Breast epithelium (tissue), 4 donors: ENCODE measurements at places on chromosomes 13 and 19.

DNA sequence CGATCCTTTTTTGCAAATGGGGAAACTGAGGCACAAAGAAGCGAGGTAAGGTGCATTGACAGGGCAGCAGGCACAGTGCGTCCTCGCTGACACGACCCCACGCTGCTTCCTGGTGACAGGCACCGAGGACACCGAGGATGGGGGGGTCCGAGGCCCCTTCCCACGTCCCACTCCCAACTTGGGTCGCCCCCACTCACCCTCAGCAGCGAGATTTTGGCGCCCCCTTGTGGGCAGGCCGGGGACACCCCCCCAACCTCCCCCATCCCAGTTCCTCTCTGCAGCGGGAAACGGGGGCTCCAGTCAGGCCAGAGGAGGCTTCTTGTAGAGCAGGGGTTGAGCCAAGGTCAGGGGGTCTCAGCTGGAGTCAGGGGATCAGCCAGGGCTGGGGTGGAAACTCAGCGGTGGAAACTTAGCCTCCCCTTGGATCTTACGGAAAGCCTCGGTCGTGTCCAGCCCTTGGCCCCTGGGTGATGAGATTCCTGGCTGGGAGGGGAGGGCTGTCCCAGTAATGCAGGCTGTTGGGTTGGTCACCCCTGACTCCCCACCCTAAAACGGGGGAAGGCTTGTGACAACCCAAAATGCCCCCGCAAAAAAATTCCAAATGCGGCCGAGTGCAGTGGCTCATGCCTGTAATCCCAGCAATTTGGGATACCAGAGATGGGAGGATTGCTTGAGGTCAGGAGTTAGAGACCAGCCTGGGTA is 8.2 kb downstream of the SMIM24 start:
- DNase-seq = no peak

- no peak for DNase-seq
Observed at GRCh38 chr19:41882568-41883462, at the start of gene ARHGEF1. ARHGEF1 (plus strand) TSS chr19:41883184; CDS start chr19:41888083, 4,899 bp downstream.

DNA sequence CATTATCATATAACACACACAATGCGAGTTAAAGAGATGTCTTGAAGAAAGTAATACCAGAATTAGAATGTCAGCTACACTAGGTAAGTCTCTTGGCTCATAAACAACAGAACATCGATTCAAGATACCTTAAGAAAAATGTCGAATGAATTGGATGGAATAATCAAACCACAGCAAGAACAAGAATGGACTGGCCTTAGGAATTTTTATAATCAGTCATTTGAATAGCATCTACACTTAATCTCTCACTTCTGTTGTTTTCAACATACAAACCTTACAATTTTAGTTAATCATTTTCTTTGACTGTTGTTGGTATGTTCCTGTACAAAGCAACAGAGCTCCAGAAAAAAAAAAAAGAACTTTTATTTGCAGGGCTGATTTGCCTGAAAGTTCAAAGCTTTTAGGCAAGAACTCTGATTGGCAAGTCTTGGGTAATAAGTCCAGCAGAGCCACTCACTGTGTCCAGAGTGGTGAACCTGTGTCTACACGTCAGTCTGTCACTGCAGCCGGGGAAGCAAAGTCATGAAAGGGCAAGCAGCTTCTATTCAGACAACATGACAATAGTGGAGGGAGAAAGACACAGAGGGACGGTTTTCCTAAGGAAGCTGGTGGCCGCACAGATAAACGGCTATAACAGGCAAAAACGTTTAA is 1026.1 kb upstream of the MIR17HG start:
- no peak for DNase-seq

DNA sequence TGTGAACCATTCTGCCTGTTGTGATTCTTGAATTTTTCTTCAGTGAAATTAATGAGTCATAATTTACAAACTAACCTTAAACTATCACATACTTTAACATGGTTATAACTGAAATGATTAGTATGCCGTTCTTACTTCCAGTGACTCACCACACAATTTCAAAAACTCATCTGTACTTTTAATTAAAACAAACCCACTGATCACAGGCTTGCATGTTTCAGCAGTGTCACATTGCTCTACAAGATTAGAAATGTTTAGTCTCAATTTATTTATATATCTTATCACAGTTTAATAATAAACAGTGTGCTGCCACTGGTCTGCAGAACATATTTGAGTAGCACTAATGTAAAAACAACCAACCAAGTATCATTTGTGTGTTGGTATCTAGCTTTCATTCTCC is 2227.9 kb upstream of the PCDH20 start:
- no peak for DNase-seq

DNA sequence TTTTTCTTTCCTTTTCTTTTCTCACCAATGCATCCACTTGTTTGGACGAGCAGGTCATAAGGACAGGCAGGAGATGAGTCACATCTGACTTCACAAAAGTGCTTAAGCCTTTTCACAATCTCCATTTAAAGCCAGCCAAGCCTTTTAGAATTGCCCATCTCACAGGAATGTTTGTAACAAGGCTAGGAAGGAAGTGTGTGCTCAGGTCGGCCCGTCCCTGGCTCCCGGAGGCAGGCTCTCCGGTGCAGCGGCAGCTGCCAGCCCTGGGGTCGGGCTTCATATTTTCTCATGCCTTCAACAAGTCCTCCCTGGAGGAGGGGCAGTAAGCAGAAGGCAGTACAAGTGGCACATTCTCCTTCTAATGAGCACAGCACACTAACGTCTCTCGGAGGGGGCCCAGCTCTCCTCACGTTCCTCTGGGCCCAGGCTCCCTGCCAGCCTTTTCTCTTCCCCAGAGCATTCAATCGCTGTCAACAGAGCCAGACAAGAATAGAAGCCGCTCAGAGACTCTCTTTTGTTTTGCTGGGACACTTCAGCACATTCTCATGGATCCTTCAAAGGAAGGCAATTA is 180.5 kb downstream of the COL4A1 start:
- peak; percentile 80 for DNase-seq

GRCh38 chr13:27712421-27712820 is 79.9 kb upstream of the GSX1 start:
- DNase-seq = no peak

GRCh38 chr19:4586245-4586644 is 26.8 kb upstream of the SEMA6B start:
- no peak for DNase-seq

DNA sequence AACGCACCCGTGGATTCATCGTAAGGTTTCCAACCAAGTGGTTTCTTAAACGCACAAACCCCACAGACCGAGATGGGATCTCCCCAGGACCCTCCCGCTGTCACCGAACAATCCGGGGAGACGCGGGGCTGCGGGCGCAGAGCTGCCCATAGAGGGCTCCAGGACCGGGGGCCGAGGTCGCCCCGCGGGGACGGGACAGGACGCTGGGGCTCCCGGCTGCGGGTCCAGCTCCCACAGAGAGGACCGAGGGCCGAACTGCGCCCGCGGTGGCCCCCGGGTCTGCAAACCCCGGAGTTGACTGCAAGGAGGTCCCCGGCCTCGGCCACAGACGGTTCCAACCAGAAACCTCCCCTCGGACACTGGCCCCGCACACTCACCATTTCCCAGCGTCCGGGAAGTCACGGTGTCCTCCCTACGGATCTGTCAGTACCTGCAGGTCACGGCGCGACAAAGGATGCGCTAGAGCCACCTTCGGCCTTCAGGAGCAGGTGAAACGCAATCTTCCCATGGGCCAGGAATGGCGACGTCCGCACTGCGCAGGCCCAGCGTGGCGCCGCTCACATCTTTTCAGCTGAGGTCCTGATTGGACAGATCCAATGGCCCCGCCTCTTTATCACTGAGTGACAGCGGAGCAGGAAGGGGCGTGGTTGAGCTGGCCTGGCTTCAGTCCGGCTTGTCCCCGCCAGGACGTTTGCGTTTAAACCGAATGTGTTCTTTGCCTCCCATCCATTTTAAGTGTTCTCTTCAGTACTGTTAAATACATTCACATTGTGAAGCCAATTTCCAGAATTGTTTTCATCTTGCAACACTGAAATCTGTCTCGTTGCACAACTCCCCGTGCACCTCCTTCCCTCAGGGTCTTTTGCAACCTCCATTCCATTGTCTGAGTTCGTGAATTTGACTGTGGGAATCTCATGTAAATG is at the start of gene ZNF14:
Gene ZNF14 (minus strand): TSS at position 534 of the 923 bp plus-strand sequence. CDS start 154 bp downstream, at position 380.
- DNase-seq = peak; percentile 95

- peak; percentile 66 for DNase-seq
Observed at GRCh38 chr13:110347535-110348308, 40.6 kb downstream of the COL4A2 start.

- no peak for DNase-seq
Observed at GRCh38 chr19:1255186-1256161, 7.1 kb downstream of the MIDN start.

DNA sequence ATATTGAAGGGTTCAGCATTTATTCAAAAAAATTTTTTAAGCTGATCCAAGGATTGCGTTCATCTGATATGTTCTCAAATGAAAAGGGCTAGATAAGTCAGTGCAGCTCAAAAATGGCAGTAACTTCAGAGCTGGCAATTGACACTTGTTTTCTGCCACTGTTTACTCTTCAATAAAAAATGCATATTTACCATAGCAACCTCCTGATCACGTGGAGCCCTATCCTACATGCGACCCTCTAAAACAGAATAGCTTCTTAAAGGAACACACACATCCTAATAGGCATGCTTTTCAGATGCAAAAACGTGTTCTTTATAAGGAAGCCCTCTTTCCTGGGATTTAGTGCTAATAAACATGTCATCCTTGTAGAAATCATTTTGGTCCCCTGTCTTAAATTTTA is 150.2 kb downstream of the ZNF536 start:
- DNase-seq = no peak

DNA sequence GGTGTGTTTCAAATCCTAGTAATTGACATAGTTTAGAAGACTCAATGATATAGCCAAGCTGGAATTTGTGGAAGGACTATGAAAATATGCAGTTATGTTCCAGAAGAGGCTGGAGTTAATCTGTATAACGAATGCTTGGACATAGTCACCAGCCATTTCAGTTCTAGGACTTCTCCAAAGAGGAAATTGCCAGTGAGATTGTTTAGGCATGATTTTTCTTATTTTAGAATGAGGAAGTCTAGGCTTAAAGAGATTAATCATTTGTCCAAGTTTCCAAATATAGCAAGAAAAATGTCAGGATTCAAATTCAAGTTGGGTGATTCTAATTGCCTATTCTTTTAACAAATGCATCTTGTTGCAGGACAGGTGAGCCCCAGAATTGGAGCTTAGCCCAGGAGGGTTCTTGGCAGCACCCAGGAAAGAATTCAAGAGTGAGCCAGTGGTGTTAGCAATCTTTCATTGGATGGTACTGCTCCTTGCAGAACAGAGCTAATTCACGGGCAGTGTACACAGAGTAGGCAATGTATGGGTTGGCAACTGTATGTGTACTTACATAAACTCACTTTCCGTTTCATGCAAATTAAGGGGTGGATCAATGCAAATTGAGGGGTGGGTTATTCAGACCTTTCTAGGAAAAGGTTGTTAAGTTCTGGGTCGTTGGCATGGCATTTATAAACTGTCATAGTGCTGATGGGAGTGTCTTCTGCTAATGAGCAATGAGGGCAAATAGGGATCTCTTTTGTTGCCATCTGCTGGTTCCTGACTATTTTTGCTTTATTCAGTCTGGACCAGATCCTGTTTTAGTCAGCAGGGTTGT is 763.1 kb upstream of the SLITRK1 start:
- DNase-seq = no peak

DNA sequence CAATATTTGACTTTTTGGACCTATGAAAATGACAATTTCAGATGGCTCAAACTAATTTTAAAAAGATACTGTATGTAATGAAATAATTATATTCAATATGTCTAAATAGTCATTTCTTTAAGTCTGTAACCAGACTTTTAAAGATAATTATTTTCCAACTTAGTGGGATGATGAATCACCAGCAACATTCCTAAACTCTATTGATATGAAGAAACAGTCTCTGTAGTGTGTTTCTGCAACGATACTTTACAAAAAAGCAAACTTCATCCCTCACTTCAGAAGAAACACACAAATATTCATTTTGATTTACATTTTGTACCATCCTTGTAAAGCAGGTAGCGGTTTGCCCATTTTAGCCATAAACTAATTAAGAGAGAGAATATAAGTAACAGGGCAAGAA is 417.4 kb downstream of the EFNB2 start:
- DNase-seq = no peak

DNA sequence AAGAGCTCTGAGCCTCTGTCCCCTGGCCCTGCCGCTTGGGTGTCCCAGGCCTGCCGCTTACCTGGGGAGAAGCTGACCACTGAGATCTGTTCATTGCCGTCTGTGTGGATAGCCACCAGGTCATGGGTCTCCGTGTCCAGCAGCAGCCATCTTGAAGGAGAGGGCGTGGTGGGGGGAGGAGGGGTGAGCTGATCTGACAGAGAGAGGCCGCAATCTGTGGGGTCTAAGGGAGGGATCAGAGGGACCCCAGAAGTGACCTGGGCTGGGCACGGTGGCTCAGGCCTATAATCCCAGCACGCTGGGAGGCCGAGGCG is 14.6 kb upstream of the GPR4 start:
- DNase-seq = no peak

DNA sequence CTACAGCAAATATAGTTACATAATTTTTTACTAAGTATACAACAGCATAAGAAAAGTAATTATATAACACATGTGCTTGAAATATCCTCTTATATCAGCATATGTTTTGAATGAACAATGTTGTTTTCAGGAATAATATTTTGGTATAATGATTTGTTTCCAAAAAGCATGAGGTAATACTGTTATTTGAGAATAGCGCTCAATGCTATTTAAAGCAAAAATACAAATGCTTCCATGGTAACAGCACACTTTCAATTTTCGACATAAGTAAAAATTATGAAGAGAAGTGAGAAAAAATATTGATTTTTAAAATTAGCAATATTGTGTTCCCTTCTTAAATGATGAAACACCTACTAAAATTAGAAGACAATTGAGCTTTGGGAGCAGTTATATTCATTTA is 715.9 kb upstream of the ATXN8OS start:
- DNase-seq = no peak

DNA sequence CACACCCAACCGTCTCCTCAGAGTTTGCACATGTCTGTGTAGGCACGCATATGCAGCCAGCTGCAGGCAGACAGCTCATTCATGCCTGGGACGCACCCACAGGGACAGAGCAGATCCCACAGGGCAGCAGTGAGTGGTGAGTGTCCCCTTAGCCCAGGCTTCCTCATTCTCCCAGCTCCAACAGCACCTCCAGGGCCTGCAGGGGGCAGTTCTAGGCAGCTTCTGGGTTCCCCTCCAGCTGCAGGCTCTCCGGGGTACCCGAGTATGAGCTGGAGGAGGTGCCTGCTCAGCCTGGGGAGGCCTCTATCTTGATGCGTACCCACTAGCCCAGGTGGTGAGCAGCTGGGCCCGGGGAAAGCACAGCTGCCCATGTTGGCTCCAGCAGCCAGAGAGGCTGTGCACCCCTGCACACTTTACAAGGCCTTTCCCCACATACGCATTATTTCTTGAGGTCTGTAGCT is 1.3 kb upstream of the SHANK1 start:
- DNase-seq = no peak
